ENCODE measurements at places on chromosomes 7 and 10. TPM values are rescaled to one million over a fixed set of nuclear protein-coding genes. Genes with fewer than 3 reads are reported as not detected.

Gene HSPA12A
- 51.3 TPM for polyA plus RNA-seq

Gene ATP5MK
- polyA plus RNA-seq: 226 TPM

Gene STRIP2
- polyA plus RNA-seq: 5.7 TPM

Gene FKBP6
- 0.60 TPM for polyA plus RNA-seq

Gene PTPN20
- 7.3 TPM for polyA plus RNA-seq

Gene STEAP4
- 0.23 TPM for polyA plus RNA-seq

Gene CLCN1
- 0.35 TPM for polyA plus RNA-seq

Gene MMD2
- not detected for polyA plus RNA-seq

Gene ADIRF
- 8.9 TPM for polyA plus RNA-seq

Gene CPA2
- polyA plus RNA-seq: 0.60 TPM

Gene DRGX
- not detected for polyA plus RNA-seq

Gene FEZF1
- not detected for polyA plus RNA-seq

Gene STEAP2
- polyA plus RNA-seq: 22.7 TPM

Gene ETV1
- 45.6 TPM for polyA plus RNA-seq

Gene WNT16
- 0.07 TPM for polyA plus RNA-seq

Gene TAS2R4
- polyA plus RNA-seq: 6.7 TPM

Gene PDE1C
- 4.6 TPM for polyA plus RNA-seq

Gene ACSM6
- 0.86 TPM for polyA plus RNA-seq

Gene NODAL
- 0.67 TPM for polyA plus RNA-seq

Gene MYOF
- polyA plus RNA-seq: 29.2 TPM

Gene GPC2
- polyA plus RNA-seq: 11.5 TPM

Gene METTL27
- polyA plus RNA-seq: 5.1 TPM

Gene CALML3
- not detected for polyA plus RNA-seq

Gene LRIT1
- polyA plus RNA-seq: not detected

Gene TMEM225B
- 2.3 TPM for polyA plus RNA-seq

Gene NDUFB2
- 164 TPM for polyA plus RNA-seq

Gene C10orf67
- 2.7 TPM for polyA plus RNA-seq

Gene NUDT13
- polyA plus RNA-seq: 10.6 TPM

Gene ALOX5
- 3.5 TPM for polyA plus RNA-seq

Gene CACUL1
- polyA plus RNA-seq: 43.7 TPM

Gene SPDYE3
- 9.6 TPM for polyA plus RNA-seq

Gene REEP3
- 34.1 TPM for polyA plus RNA-seq

Gene SUN3
- 0.17 TPM for polyA plus RNA-seq

Gene NRCAM
- polyA plus RNA-seq: 27.3 TPM

Gene SEC61A2
- polyA plus RNA-seq: 32.3 TPM

Gene ADAM12
- polyA plus RNA-seq: 26.4 TPM

Gene PVRIG
- 9.7 TPM for polyA plus RNA-seq

Gene C10orf143
- 6.6 TPM for polyA plus RNA-seq

Gene ZC3HAV1L
- 29.3 TPM for polyA plus RNA-seq

Gene IFIT2
- 8.3 TPM for polyA plus RNA-seq

Gene YKT6
- polyA plus RNA-seq: 82.7 TPM

Gene SEMA3A
- polyA plus RNA-seq: 14.5 TPM

Gene RPEL1
- 0.18 TPM for polyA plus RNA-seq

Gene PON1
- polyA plus RNA-seq: 0.33 TPM

Gene SORBS1
- polyA plus RNA-seq: 41.7 TPM

Gene ACHE
- polyA plus RNA-seq: 2.7 TPM

Gene GSAP
- 16.6 TPM for polyA plus RNA-seq

Gene TAS2R60
- not detected for polyA plus RNA-seq
